ENCODE measurements at places on chromosomes 13 and 19.

DNA sequence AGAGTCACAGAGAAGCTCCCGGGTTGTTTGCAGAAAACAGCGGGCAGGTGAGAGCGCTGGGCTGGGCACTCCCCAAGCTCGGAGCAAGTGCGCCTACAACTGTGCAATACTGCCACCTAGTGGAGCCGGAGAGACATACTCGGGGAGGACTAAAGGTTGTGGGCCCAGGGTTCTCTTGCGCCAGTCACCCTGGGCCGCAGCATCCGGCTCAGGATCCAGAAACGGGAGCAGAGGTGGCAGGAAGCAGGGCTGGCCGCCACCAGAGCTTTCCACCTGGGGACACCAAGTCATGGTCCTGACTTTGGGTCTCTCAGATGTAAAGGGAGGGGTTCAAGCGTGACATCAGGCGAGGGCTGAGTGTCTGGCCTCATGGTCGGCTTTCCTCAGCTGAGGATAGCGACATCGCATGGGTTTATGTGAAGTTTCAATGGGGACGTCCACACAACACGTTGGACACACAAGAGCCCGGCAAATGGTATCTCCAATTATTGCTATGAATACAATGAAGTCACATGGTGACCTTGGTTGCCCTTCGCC is 11.2 kb upstream of the KLK4 start:
- peak; percentile 65 for DNase-seq

GRCh38 chr13:107289540-107289939 is 721.6 kb upstream of the ARGLU1 start:
- no peak for DNase-seq

- DNase-seq: no peak
These were observed 284 bp downstream of the RNF17 start for GRCh38 chr13:24764276-24764630.

- DNase-seq: no peak
These were observed 58.3 kb upstream of the MEDAG start for GRCh38 chr13:30847650-30848307.

- no peak for DNase-seq
These were observed 1.9 kb upstream of the ZNF628 start for GRCh38 chr19:55474269-55475265.

DNA sequence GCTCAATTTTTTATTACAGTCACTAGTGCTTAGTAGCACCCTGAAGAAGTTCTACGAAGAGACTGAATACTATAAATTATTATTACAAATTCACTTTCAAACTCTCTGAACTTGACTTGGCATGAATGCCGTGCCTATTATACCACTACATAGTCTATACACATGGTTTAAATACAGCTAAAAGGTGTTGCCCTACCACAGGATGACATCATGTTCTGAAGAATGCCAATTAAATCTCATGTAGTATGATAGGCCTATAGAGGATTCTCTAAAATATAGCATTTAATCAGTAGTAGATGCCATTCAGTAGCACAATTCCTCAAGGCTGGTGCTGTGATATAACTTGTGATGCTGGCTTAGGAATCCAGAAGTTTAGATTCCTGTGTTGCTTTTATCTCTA is 16.7 kb upstream of the POSTN start:
- DNase-seq: no peak
